ENCODE measurements at places on chromosomes 2 and 18.
A peak's percentile ranks its signal among the peaks of the same experiment; 100 is the strongest.

DNA sequence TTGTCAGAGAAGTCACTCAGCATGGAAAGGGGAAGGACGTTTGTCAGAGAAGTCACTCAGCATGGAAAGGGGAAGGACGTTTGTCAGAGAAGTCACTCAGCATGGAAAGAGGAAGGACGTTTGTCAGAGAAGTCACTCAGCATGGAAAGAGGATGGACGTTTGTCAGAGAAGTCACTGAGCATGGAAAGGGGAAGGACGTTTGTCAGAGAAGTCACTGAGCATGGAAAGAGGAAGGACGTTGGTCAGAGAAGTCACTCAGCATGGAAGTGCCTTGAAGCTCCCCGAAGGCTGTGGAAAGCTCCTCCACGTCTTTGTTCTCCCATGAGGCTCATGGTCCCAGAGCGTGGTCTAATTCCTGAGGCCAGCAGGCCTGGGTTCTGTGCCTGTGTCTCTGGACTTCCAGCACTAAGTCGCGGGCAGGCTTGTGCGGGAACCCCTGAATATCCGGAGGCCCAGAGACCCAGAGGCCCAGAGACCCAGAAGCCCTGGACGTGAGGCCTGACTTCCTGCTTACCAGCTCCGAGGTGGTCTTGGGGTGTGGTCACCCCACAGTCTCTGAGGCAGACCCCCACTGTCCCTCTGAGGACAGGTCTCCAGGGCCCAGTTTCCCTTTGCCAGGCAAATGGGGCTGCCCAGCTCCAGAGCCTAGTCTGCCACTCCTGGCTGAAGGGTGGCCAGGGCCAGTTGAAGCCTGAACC is 70.4 kb upstream of the TWIST2 start:
- DNase-seq = peak; percentile 31

DNA sequence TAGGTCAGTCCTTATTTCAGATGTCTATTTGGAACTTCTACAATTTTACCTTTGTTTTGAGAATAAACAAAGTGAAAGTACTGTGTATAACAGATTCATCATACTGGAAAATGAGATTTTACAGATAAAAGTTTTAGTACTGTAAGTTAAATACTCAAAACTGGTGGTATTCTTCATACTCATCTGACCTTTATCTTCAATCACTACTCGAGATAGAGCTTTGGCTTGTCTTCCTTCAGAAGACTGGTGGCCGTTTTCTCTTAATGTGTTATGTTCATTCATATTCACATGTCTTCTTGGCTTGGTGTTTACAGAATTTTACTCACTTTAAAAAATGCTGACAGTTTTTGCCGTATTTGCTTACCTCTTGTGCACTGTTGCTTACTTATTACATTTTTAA is 2.1 kb downstream of the SPOPL start:
- no peak for DNase-seq

GRCh38 chr2:82793711-82794435 is 1665.2 kb downstream of the SUCLG1 start:
- no peak for DNase-seq

GRCh38 chr2:18501156-18501555 is 59.3 kb downstream of the RDH14 start:
- DNase-seq = no peak

- DNase-seq = no peak
These were observed 205.1 kb downstream of the TPGS2 start for GRCh38 chr18:36623681-36624190.

DNA sequence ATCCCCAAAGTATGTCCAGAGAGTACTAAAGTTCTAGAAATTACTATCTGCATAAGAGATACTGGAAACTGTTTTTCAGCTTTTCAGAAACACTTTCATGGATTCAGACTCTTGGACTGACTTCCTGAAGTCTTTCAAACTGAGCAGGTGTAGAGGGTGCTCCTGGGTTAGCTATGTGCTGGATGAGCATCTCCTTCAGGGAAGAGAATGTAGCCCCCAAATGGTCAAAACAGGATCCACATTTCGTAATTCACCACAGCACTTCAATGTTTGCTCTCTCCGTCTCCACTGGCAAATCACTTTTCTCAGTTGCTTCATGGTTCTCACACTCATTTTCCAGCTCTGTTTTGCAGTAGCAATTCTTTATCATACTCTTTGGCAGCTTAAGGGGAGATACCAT is 23.2 kb upstream of the SATB2 start:
- DNase-seq = no peak

DNA sequence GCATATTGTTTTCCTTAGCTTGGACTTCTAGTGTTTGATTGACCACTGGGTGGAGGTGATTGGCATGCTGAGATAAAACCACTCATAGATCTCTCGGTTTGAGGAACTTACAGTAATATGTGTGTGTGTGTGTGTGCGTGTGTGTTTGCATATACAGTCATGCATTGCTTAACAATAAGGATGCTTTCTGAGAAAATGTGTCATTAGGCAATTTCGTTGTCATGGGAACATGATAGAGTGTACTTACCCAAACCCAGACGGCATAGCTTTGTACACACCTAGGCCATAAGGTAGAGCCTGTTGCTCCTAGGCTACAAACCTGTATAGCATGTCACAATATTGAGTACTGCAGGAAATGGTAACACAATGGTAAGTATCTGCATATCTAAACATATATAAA is 167.3 kb downstream of the NYAP2 start:
- no peak for DNase-seq

- no peak for DNase-seq
These were observed 82.1 kb upstream of the POMC start for GRCh38 chr2:25250331-25251070.
